Right ventricle myocardium inferior (tissue), 1 donor: ENCODE measurements at places on chromosomes 1 and 21.

GRCh38 chr21:29658934-29659203 lies 280.9 kb downstream of the GRIK1 start:
- DNase-seq: no peak

- DNase-seq: no peak
Measured at GRCh38 chr1:19339214-19339861, 27.2 kb downstream of the SLC66A1 start.

- DNase-seq: no peak
Measured at GRCh38 chr1:112686835-112687234, 12.4 kb downstream of the MOV10 start.

- DNase-seq: no peak
Measured at GRCh38 chr1:31198600-31198999, 41.1 kb downstream of the NKAIN1 start.

DNA sequence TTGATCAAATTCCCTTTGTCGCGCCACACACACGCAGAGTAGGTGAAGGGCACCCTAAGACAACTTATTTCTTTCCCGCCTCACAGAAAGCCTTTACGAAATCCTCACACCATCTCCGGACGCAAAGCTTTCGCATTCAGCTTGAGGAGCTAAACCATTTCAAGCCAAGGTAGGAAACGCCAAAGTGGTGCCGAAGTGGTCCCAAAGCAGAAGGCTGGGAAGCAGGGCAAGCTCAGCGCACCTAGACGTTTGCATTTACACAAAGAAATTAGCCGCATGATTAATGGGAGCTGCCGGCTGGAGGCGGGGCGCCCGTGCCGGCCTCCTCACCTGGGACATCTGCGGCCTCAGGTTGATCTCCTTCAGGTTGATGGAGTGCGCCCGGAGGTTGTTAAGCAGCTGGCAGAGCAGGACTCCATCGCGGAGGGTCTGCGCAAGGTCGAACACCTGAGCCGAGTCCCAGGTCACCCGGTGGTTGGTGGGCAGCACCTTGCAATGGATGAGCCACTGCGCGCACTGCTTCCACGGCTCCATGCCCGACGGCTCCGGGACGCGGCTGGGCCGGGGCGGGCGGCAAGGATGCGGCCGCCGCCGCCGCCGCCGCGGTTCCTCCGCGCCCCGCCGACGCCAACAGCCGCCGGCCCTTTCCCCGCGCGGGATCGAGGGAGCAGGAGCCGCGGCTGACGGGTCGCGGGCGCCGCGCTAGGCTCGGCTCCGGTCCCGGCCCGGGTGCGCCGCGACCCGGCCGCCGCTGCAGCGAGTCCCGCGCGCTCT lies 457 bp downstream of the VAV3 start:
- DNase-seq: no peak

- DNase-seq: no peak
Measured at GRCh38 chr1:121518726-121519041, 333.9 kb downstream of the SRGAP2C start.

- no peak for DNase-seq
Measured at GRCh38 chr1:155651861-155652661, 36.5 kb downstream of the YY1AP1 start.

- DNase-seq: no peak
Measured at GRCh38 chr1:12464045-12464461, 154.0 kb downstream of the DHRS3 start.
